ENCODE measurements at places on chromosomes 3 and 15.

DNA sequence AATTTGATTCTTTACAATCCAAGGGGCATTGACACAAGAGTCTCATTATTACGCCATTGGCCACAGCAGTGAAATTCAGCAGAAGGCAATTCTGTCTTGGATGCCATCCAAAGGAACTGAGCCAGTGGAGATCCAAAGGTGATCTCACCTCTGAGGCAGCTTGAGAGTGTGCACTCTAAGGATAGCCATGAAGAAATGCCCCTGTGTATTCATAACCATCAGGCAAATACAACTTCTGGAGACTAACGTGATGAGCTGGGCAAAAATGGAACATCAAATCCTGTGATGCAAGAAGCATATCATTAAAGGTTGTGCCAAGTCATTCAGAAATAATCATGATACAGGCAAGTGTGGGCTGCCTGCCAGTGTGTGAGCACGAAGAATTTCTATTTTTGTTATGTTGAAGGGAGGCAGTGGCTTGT is 41.4 kb downstream of the ROBO2 start:
- no peak for DNase-seq

GRCh38 chr3:194928831-194929577 is 243.3 kb downstream of the FAM43A start:
- DNase-seq: no peak

DNA sequence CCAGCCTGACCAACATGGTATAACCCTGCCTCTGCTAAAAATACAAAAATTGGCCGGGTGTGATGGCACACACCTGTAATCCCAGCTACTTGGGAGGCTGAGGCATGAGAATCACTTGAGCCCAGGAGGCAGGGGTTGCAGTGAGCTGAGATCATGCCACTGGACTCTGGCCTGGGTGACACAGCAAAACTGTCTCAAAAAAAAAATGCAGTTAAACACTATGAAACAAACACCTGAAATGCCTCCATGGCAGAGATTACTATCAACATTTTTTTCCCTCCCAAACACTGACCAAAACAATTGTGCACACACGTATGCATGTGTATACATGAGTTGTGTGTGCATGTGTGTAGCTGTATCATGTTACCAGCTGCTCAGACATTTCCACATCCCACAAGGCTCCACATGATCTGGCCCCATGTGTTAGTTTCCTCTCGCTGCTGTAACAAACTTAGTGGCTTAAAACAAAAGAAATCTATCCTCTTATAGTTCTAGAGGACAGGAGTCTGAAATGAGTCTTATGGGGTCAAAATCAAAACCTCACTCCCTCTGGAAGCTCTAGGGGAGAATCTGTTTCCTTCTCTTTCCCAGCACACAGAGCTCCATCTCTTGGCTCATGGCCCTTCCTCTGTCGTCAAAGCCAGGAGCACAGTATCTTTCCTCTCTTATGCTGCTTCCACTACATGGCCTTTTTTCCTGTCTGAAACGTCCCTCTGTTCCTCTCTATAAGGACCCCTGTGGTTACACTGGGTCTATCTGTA is 34.5 kb downstream of the SLC41A3 start:
- no peak for DNase-seq

- peak; percentile 67 for DNase-seq
These were observed 82.6 kb downstream of the LSM3 start for GRCh38 chr3:14261229-14261628.

- DNase-seq: no peak
These were observed 1085.2 kb upstream of the CADM2 start for GRCh38 chr3:83873550-83873949.
